Progenitor cell of endocrine pancreas (in vitro differentiated cells): ENCODE measurements at places on chromosomes 3 and 15. TPM values are rescaled to one million over a fixed set of nuclear protein-coding genes. Genes with fewer than 3 reads are reported as not detected.

Gene C2CD4A
- total RNA-seq: 0.17 and 0.20 TPM in 2 replicates

GRCh38 chr3:153958635-153959595 lies 162.3 kb upstream of the ARHGEF26 start:
- DNase-seq: no peak

Gene NRG4
- total RNA-seq: 1.0 and 3.0 TPM in 2 replicates

- DNase-seq: no peak
Measured at GRCh38 chr3:98786364-98787006, 23.3 kb downstream of the ST3GAL6 start.

Gene TMCO5A
- not detected in 2 replicates for total RNA-seq
